ENCODE measurements at places on chromosomes 5 and 9.

DNA sequence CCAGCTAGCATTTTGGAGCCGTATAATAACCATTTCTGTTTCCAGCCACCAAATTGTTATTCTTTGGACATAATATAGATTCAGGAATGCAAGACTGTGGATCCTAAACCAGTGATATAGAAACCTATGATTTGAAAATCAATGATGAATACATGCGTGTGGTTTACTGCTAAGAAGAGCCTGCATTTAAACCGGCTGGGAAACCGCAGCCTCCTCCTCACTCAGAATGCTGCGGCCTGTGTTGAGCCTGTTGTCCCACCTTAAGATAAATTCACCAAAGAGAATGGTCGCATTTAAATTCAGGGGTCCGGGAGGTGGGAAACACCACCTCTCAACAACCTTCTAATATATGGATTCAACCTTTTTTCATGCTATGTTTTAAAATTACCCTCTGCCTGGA lies 148.0 kb downstream of the MEF2C start:
- DNase-seq: peak; percentile 16

GRCh38 chr5:139701056-139701741 lies 53.0 kb downstream of the CXXC5 start:
- no peak for DNase-seq

DNA sequence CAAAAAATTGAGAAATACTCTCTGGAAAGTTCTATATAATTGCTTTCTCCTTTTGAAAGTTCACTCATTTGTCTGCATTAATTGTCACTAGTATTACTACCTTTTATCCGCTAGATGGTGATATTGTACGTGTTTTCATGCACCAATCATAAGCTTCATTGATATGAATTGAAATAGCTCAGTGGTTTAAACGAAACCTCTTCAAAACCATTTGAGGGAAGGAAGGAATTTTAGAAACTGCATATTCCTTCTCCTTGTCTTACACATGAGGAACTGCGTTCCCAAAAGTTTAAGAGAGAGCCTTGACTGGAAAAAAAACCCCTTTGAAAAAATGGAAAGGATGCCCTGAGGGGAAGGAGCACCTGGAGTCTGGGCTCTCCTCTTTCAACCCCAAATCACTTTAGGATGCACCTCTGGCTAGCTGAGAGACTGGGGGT lies 98.6 kb downstream of the YTHDC2 start:
- peak; percentile 64 for DNase-seq

DNA sequence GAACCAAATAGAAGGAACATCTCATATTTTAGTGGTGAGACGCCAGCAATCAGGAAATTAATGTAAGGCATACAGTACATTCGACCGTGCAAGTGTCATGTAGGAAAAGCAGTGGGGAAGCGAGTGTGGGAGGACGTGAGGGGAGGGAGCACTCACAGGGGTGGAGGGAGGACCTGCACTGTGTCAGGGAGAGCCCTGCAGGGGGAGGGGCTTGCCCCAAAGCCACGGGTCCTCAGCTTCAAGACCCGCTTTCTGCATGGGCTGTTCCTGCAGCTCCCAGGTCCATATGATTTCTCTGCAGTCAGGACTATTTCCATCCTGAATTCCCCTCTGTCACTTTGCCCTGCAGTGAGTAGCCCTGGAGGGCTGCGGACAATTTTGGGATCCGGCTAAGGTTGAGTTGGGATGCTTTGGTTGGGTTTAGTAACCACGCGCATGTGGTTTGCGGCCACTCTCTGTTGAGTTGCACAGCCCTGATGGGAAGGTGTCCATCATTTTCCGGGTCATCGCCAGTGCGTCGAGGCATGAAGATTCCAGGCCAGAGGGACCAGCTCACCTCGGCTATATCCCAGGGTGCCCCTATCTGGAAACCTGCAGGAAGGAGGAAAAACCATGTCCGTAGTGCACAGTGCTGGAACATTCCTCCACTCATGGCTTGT lies 61.9 kb downstream of the IRX1 start:
- no peak for DNase-seq

DNA sequence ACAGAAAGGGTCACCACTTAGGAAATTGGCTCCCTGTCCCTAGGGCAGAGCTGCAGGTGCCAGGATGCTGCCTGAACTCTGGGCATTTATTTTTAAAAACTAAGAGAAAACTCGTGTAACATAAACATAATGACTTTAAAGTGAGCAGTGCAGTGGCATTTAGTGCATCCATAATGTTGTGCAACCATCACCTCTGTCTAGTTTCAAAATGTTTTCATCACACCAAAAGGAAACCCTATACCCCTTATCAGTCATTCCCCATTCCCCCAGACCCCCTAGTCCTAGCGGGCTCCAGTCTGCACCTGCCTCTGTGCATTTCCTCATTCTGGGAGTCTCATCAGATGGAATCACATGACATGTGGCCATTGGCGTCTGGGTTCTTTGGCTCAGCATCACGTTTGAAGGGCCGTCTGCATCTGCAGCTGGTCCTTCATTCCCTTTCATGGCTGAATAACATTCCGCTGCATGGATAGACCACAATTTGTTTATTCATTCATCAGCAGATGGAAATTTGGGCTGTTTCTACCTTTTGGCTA lies 55.8 kb downstream of the NSG2 start:
- DNase-seq: no peak

- DNase-seq: peak; percentile 1
Observed at GRCh38 chr5:4700069-4700468, 440.1 kb upstream of the ADAMTS16 start.

DNA sequence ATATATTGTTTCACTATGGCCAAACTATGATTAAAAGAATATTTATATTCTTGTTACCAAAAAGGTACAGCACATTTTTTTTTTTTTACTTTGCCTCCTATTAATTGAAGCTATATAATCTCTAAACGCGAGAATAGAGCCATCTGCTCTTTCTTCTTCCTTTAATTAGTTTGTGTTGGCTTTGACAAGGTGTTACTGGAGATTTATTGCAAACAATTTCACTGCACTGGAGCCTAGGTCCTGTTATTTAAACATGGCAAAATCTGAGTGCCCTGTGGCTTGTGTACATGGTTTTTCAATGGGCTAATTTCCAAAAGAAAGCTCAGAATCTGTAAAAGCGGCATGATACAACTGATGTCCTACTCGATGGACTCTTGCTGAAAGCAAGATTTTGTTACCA lies 40.8 kb upstream of the GABRG2 start:
- no peak for DNase-seq

DNA sequence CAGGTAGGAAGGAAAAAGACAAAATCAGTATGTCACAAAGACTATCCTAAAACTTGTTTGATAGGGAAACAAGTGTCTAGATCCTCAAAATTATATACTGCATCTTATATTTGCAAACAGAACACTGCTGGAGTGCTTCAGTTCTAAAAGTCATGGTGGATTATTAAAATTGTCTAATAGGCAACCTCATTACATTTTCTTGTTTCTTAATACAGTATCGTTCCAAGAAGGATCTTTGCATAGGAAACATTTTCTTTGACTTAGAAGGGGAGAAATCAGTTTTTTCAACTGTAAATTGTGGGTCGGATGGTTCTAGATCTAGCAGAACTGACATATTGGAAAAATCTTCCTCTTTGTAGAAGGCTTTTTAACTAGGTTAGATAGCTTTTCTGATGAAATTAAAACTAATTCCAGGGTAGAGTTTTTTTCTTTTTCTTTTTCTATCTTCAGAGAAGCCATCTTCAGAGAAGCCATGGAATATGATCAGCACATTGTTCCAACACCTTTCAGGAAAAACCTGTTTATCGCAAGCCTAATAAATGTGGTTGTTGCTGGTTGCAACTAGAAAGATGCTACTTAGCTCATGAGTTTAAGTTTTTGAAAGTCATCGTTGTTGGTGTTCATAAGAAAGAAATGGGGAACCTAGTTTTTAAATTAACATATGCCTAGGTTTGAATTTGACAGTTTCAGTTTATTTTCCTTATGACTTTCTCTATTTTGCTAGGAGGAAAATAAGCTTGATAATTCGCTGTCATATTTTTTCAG lies 7.4 kb downstream of the CPEB4 start:
- no peak for DNase-seq

- DNase-seq: no peak
Observed at GRCh38 chr5:144304688-144305087, 134.0 kb downstream of the KCTD16 start.

DNA sequence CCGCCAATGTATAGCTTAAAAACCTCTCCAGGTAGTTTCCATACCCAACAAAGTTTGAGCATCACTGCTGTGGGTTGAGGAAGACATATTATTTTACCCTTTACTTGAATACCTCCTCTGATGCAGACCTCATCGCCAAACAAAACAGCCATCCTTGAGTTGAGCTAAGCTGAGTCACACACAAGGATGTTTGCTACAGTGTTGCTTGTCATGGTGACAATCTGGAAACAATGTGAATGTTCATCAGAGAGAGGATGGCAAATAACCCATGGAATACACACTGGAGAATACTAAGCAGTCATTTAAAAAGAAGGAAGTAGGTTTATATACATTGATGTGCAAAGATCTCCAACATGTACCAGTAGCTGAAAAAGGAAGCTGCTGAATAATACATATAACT lies 41.1 kb upstream of the TCF7 start:
- DNase-seq: peak; percentile 18

- peak; percentile 8 for DNase-seq
Observed at GRCh38 chr5:4189317-4189716, 593.7 kb downstream of the IRX1 start.

DNA sequence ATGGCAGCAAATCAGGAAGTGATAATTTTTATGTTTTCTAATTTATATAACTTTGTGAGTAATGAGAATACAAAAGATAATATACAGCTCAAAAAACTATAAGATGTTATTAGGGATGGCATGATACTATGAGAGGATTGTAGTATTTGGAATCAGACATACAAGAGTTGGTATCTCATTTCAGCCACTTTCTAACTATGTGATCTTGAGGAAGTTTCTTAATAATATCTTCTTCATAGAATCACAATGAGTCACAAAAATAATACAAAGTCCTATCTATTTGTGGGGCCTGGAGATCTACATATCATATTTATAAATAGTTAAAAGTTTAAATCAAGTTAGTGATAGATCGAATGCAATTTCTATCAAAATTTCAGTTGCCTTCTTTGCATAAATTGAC lies 23.7 kb upstream of the TMED7 start:
- no peak for DNase-seq
